Pons (tissue), 1 donor: ENCODE measurements at places on chromosomes 5 and 9.

DNA sequence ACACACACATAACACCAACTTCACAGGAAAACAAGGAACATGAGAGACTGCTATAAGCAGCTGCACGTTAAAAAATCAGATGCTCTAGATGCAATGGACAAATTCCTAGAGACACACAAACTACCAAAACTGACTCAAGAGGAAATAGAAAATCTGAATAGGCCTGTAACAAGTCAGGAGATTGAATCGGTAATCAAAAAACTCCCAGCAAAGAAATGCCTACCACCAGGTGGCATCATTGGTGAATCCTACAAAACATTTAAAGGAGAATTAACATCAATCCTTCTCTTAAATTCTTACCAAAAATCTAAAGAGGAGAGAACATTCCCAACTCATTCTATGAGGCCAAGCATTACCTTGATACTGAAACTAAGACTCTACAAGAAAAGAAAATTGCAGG lies 54.9 kb downstream of the NDST1 start:
- DNase-seq: no peak

DNA sequence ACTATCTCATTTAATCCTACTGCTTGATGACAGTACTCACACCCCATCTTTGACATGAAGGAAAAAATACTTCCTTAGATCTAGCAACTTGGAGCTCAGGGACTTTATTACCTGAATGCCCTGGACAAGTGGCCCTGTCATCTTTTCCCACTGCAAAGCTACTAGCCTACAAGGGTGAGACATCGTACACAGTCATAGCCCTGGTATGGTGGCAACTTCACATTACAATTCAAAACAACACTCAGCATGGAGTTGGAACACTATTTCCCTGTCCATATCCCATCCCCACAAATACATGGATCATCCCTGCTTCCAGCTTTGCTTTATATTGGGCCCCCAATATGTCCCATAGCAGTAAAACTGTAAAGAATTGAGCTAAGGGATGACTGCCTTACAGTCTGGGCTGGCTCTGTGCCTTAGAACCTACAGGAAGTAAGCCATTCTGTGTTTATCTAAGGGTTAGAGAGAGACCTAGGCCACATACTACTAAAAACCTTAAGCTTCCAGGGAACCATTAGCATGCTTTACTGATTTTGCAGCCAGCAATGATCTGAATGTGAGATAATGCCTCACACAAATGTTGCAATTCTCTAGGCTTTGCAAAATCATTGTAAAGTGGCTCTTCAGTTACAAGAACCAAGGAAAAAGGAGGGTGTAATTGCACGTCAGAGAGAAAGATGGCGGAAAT lies 55.9 kb downstream of the OTULIN start:
- DNase-seq: no peak

DNA sequence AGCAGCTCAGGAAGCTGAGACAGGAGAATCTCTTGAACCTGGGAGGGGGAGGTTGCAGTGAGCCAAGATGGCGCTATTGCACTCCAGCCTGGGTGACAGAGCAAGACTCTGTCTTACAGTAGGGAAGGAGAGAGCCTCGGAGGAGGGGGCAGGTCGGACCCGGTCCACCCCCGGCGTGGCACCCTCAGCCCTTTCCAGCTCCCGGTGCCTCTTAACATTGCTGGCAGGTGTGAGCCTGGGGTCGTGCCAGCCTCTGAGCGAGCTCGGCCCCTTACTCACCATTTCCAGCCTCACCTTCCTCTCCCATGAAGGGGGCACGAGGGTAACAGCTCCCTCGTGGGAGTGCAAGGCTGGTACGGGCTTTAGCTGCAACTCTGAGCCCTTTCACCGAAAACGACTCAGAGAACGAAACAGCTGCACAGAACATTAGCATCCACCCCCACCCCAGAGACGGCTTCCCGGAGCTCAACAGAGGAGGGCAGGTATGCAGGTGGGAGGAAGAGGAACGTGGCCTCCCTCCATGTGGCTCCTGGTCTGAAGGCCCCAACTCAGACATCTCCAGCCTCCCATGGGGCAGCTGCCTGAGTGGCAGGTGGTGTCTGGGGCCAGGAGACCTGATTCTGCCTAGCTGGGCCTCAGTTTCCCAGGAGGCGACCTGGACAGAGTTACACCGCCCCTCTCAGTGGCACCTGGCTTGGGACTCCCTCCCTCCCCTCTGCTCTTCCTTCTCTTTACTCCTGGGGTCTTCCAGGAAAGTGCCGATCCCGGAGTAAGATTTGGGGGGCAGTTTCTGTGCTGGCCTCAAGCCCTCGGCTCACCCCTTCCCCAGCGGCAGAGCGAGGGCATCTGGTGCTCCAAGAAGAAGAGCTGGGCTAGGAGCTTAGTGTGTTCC lies 28.5 kb upstream of the ABO start:
- DNase-seq: no peak

DNA sequence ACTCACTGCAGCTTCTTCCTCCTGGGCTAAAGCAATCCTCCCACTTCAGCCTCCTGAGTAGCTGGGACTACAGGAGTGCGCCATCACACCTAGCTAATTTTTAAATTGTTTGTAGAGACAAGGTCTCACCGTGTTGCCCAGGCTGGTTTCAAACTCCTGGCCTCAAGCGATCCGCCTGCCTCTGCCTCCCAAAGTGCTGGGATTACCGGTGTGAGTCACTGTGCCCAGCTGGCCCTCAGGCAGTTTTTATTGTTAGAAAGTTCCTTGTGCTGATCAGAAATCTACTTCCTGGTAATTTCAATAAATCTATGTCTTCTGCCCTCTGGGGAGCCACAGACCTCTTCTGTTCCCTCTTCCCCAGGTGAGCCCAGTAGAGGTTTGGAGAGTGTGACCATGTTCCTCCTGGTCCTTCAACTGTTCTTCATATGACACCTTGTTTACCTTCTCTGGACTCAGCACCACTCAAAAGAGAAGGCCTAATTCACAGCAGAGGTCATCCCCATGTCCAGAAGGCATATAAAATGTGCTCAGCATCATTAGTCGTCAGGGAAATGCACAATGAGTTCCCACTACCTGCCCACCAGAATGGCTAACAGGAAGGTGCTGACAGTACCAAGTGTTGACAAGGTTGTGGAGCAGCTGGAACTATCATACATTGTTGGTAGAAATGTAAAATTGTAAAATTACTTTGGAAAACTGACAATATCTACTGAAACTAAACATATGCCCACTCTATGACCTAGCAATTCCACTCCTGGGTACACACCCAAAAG lies 10.4 kb downstream of the TMOD1 start:
- no peak for DNase-seq

DNA sequence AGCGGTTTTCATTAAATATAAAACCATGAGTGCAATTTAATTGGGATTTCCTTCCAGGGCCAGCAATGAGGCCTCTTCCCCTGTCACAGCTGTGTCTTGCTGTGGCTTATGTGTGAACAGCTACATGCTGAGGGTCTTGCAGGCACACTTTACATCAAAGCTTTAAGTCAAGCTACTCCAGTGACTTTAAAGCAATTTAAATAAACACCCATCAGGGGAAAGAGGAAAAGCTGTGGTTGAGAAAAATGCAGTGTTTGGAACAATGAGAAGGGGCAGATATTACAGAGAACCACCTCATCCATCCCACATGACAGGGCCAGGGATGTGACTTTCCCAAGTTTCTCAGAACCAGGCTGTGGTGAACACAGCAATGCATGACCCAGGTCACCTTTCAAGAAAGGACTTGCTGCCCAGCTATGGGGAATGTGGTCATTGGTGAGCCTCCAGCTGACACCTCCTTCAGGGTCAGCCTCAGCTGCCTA lies 115.9 kb upstream of the LPAR1 start:
- DNase-seq: no peak

GRCh38 chr9:71025728-71026127 lies 95.7 kb downstream of the TRPM3 start:
- no peak for DNase-seq

DNA sequence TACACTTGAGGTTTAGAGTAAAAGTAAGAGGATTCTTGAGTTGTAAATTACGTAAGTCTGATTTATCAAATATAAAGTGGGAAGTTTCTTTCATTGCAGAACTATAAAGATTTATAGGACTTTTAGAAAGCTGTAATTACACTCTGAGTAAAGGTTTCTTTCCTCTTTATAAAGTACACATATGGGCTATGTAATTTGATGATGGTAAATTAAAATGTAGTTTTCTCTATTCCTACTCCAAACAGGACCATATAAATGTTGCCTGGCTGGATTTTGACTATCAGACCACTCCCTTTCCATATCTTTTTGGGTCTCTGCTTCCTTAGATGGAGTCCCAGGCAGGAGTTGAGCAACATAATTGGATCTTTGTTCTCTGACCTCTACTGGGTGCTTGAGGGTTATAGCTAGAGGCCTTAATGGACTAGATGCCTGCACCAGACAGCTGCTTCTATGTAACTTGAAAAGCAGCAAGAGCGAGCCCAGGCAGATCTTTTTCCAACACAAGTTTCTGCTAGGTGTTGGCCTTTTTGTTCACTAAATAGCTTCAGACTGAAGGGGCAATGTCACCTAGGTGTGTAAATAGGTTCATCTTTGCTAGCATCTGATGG lies 11.4 kb upstream of the TEX48 start:
- no peak for DNase-seq

DNA sequence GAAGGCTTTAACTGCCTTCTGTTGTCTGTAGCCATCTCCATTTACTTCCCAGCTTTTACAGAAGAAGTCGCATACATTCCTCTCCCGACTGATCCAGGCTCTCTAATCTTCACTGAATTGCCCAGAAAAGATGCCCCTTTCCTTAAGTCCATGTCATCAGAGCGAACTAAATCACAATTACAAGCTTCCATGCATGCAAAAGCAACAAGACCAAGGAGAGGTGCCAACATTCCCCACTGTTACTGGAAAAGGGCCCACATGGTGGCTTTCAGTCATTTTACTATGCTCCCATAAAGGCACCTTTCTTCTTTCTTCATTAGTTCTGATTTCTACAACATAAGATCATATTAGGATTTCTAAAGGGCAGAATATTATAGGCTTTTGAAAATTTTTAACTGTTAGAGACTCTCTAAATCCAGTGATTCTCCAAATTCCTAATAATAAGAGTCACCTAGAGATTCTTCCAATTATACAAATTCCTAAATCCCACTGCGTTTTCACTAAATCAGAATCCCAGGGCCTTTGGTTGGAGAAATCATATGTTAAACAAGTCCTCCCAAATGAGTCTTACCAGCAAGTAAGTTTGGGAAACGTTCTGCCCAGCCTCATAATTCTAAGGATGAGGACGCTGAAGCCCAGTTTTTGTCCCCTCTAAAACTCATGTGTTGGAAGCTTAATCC lies 17.0 kb upstream of the ZFR start:
- DNase-seq: no peak

- no peak for DNase-seq
Observed at GRCh38 chr9:135156525-135157510, 69.3 kb downstream of the OLFM1 start.

DNA sequence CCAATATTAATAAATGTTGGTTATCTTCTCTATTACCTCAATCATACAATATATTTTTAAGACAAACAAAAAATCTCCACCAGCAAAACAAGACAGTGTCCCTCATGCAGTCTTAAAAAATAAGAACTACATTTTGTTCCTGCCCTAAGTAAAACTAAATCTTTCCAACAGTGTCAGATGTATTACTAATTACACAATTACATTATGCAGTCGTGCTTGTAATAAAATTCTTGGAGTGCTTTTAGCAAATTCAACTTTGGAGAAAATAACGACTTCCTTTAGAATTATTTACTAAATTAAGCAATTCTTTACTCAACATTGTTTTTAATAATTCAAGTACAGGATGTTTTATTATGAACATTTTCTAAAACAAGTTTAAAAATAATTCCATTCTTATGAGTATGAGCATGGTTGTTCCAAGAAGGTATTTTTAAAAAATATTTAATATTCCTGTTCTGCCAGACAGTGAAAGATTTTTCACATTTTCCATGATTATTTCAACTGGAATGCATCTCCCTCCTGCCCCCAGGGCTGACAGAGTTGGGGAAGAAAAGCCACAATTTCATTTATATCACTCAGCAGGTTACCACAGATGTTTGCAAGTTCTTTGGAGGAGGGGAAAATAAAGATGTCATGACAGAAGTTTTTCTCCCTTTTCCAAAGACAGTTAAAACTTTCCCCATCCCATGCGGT lies 137.9 kb downstream of the FAM114A2 start:
- DNase-seq: no peak

- DNase-seq: no peak
Observed at GRCh38 chr9:137438591-137439157, 2.5 kb downstream of the ENTPD8 start.

- no peak for DNase-seq
Observed at GRCh38 chr9:106456581-106456980, 406.4 kb upstream of the ZNF462 start.

DNA sequence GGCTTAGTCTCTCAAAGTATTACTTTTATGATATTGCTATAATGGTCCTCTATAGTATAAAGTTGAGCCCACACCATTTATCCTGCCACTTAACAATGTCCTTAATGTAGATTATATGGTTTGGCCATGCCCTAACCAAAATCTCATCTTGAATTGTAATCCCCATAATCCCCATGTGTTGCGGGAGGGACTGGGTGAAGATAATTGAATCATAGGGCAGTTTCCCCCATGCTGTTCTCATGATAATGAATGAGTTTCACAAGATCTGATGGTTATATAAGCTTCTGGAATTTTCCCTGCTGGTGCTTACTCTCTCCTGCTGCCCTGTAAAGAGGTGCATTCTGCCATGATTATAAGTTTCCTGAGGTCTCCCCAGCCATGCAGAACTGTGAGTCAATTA lies 498.8 kb downstream of the RAB3C start:
- no peak for DNase-seq

GRCh38 chr5:134777366-134777765 lies 18.8 kb downstream of the DDX46 start:
- no peak for DNase-seq

GRCh38 chr5:69491027-69491426 lies 1.6 kb upstream of the OCLN start:
- DNase-seq: no peak

- no peak for DNase-seq
Observed at GRCh38 chr9:121784731-121785411, 133.4 kb downstream of the DAB2IP start.

DNA sequence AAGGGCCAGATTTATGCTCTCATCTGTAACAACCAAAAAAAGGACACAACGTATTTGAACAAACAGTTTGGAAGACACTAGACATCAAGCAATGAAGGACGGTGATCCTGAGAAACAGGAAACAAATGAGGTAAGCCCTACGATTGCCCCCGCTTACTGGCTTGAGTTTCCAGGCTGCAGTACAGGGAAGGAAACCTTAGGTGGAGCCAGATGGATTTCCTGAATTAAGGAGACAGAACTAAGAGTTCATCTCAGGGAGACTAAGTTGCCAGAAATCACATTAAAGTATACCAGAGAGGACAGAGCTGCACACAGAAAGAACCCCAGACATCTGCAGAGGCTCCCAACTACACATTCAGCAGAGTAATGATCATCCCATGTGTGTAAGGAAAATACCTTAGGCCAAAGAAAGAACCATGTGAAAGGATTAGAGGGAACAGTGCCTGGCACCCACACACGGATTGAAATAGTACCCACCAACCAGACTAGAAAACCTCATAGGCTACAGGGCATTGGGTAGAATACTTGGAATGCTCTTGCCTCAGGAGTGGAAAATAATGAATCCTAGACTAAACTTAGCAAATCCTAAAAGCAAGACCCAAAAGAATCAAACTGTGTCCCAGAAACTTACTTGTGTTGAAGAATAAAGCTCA lies 99.3 kb upstream of the NIPBL start:
- DNase-seq: peak; percentile 28
